Non-pigmented ciliary epithelial cell (primary cell): ENCODE measurements at places on chromosomes 12 and 14.
A peak's percentile ranks its signal among the peaks of the same experiment; 100 is the strongest.

DNA sequence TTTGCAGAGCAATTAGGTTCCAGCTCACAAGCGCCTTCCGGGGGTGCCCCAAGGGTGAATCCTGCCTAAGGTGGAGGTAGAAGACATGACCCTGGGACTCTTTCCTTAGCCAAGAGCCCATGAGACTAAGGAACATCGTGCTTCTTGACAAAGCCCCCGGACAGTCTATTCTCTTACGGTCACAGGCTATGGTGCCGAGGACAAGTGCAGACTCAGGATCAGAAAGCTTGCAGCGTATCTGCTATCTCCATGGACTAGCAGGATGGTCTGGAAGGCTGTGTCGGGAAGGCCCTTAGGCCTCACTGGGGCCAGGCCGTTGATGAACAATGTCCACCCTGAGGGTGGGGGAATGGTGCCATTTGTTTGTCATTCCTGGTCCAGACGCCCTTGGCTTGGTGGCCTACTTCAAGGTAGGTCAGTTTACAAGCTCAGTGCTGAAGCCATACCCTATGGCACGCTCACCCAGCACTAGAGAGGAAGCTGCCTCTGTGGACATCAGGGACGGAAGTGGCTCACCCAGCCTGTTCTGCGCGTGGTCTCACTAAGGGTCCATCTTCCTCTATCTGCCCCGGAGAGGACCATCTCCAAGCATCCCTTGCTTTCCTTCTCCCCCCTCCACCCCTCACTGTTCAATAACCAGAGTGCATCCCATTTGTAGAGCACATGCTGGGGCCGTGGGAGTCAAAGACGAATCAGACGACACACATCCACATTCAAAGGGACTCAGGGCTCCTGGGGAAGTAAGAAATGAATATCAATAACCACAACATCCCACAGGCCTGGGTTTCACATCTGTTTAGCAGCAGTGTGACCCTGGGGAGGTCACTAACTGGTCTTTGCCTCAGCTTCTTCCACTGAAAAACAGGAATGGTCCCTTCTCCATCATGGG lies 45.0 kb upstream of the IQSEC3 start:
- DNase-seq: no peak

GRCh38 chr12:2295941-2296461 lies 243.2 kb downstream of the CACNA1C start:
- no peak for DNase-seq

DNA sequence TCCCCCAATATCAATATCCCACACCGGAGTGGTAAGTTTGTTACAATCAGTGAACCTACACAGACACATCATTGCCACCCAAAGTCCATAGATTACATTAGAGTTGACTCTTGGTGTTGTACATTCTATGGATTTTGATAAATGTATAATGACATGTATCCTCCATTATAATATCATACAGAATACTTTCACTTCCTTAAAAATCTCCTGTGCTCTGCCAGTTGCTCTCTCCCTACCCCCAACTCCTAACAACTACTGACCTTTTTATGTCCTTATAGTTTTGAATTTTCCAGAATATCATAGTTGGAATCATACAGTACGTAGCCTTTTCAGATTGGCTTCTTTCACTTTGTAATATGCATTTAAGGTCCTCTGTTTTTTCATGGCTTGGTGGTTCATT lies 48.4 kb downstream of the SLC4A8 start:
- no peak for DNase-seq

DNA sequence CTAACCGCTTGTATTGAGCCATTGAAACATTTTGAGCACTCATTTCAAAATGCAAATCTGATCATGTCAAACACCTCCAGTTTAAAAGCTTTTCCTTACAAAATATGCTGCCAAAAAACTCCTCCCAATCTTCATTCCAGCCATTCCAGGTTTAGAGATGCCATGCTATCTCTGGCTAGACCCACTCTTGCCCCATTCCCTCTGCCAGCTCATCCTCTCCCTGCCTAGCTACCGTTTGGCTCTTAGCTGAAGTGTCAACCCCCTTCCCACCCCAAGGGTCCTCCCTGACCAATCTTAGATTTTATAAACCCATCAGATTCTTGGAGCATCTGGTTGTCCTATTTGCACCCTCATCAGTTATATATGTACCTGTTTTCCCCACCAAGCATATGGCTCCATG lies 75.0 kb downstream of the SCAF11 start:
- no peak for DNase-seq

DNA sequence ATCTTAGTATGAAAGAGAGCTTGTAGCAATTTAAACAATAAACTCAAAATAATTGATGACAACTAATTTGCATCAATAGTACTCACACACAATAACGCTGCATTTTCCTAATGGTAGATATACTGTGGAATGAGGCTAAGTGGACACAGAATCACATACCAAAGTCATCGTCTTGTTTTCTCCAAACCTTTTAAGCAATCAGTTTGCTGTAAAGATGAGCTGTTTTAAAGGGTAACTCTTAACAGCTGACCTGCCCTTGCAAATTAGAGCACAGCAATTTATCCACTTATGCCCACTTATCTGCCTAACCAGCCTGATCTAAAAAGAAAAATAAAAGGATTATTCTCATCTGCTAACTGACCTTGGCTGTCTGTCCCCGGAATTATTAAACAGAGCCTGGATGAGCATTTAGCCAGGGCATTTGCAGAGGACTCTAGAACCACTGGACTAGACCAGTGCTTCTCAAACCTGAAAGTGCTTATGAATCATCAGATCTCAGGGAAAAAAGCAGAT lies 174.3 kb upstream of the BCL2L14 start:
- no peak for DNase-seq

GRCh38 chr12:65280306-65280705 lies 1.8 kb downstream of the MSRB3 start:
- DNase-seq: no peak

GRCh38 chr12:28050606-28051005 lies 78.1 kb upstream of the PTHLH start:
- DNase-seq: no peak

GRCh38 chr12:45745861-45746277 lies 16.4 kb downstream of the ARID2 start:
- no peak for DNase-seq

- no peak for DNase-seq
These were observed 92.7 kb downstream of the ADAMTS20 start for GRCh38 chr12:43459285-43459684.

- no peak for DNase-seq
These were observed 136.5 kb upstream of the IFNG-AS1 start for GRCh38 chr12:67852701-67853100.

GRCh38 chr12:118073768-118074167 lies 12.8 kb upstream of the WSB2 start:
- no peak for DNase-seq

- DNase-seq: no peak
These were observed 31.0 kb upstream of the GNS start for GRCh38 chr12:64790166-64790565.

GRCh38 chr14:34872822-34873588 lies 2.2 kb downstream of the BAZ1A start:
- no peak for DNase-seq

- peak; percentile 99 for DNase-seq
These were observed 258.6 kb downstream of the MSRB3 start for GRCh38 chr12:65536876-65537681.

- no peak for DNase-seq
These were observed 7.2 kb upstream of the FOXN3 start for GRCh38 chr14:89424241-89424640.

- DNase-seq: no peak
These were observed 36.0 kb upstream of the BATF start for GRCh38 chr14:75486318-75486717.

DNA sequence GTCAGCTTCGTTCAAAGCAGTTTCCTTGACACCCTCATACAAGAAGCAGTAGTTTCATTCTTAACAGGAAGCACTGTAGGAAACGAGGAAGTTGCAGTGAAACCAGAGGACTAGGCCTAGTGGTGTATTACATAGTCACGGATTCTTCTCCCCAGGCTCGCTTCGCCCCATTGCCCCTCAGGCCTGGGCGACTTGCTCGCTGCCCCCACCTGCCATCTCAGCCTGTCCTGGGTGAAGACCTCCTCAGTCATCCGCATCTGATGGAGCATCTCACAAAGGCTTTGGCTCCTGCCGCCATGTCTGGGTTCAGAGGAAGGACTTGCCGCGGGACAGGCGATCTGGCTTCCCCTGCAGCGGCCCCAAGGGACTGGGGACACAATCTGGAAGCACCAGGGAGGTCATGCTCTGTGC lies 93.5 kb downstream of the LMNTD1 start:
- DNase-seq: no peak

- no peak for DNase-seq
These were observed 1053.3 kb downstream of the VRK1 start for GRCh38 chr14:97850466-97850865.

GRCh38 chr12:109098651-109099050 lies 1.3 kb downstream of the UNG start:
- DNase-seq: no peak

DNA sequence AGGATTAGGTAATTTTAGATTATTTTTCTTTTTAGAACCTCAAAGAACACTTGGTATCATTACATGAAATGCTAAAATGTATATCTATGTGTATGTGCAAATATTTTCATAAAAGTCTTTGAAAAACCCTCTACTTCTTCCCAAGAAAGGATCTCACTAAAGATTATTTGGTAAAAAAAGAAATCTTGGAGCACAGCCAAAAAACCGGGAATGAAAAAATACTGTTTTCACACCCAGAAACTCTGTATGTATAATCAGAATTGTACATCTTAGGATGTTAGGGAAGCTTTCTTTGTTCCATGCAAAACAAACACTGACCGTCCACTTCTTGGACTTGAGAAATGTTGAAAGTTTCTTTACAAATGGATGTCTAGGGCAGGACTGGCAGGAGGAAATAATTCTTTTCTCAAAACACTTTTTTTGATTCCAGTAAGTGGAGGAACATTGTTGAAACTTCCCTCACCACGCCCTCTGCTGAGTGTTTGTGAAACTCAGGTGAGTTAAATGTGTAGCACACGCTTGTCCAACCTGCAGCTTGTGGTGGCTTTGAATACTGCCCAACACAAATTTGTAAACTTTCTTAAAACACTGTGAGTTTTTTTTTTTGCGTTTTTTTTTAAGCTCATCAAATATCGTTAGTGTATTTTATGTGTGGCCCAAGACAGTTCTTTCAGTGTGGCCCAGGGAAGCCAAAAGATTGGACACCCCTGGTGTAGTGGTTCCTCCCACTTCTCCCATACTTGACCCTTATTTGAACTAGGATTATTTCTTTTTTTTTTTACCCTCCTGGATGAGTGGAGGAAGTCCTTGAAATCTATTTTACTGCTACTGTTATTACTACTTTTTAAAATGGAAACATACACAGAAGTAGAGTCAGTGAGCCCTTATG lies 26.6 kb downstream of the FBXO34 start:
- no peak for DNase-seq

DNA sequence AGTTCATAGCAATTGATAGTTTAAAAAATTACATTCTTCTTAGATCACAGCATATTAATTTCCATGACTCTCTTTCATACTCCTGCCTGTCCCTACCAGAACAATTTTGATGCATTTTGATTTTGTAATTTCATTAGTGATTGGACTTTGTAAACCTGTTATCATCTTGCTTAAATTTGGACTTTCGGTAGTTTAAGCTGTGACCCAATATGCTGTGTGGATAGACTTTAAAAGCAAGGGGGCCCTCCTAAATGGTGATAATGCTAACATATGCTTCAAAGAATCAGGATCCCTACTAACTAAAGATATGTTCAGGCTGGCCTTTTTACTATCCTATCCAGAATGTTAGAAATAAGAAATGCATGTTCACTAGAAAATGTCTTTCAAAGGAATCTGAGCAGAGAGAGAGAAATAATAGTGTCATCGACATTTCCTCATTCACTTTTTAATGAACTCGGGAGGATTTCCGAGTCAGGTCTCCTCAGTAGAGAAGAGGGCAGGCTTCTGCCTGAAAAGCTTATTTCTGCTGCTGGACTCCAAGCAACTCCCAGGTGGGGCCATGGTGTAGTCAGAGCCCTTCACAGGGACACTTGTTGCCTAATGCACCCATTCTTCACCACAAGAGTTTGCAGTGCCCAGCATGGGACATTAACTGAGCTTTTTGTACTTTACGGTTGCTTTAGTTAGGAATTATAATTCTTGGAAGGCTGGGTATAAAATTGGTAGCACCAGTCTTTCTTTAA lies 16.7 kb downstream of the SLC38A4 start:
- DNase-seq: no peak

- no peak for DNase-seq
These were observed 9.2 kb upstream of the NUAK1 start for GRCh38 chr12:106147956-106148355.

GRCh38 chr12:98422359-98422758 lies 93.0 kb upstream of the TMPO start:
- DNase-seq: no peak

GRCh38 chr12:39467432-39467870 lies 24.5 kb upstream of the KIF21A start:
- no peak for DNase-seq

- no peak for DNase-seq
These were observed 581.3 kb downstream of the TMEM121 start for GRCh38 chr14:106107703-106108102.

DNA sequence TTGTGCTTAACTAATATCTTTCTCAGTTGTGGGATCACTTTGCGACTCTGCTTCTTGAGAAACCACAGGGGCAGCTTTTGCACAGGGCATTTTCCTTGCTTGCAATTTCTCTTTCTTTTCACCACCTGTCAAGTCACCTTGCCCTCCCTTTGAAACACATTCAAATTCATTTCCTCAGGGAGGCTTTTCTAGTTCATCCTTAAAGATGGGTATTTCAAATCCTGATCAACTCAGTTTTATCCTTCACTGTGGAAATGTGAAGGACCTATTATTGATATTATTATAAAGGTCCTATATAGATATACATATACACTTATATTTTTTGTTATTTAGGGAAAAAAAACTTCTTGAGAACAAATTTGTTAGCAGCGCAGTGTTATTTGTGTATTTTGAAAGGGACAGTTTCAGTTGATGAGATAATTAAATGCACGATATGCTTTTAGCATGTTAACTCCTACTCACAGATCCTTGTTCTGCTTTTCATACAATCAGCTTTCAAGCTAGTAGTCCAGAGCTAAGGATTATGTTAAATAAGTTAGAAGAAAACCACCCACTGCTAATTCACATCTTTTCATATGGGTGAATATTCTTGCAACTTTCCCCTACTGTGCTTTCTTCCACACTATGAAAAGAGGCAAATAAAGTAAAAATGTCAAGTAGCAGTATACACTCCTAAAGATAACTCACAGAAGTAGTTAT lies 501.4 kb upstream of the RGS6 start:
- DNase-seq: no peak

GRCh38 chr12:1993341-1993740 lies 10.9 kb downstream of the DCP1B start:
- DNase-seq: peak; percentile 89

DNA sequence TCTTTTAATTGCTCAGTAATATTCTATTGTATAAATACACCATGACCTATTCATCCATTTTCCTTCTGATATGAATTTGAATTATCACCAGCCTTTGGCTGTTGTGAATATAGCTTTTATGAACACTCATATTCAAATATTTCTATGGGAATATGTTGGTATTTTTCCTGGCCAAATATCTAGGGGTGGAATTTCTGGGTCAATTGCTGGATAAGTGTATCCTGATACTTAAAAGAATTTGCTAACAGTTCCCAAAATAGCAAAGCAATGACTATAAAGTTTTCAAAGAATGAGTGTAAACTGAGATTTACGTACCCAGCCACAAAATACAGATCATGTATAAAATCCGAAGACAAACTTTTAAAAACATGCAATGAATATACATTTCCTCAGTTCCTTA lies 148.7 kb upstream of the CLEC14A start:
- no peak for DNase-seq

- no peak for DNase-seq
These were observed 44.6 kb upstream of the NPFF start for GRCh38 chr12:53551889-53552291.

- DNase-seq: no peak
These were observed 316.4 kb downstream of the DPF3 start for GRCh38 chr14:72577521-72577920.

- no peak for DNase-seq
These were observed 220.8 kb upstream of the CAND1 start for GRCh38 chr12:67048371-67048770.
